ENCODE measurements at places on chromosomes 6 and 20. TPM values are rescaled to one million over a fixed set of nuclear protein-coding genes. Genes with fewer than 3 reads are reported as not detected.
A peak's percentile ranks its signal among the peaks of the same experiment; 100 is the strongest.

DNA sequence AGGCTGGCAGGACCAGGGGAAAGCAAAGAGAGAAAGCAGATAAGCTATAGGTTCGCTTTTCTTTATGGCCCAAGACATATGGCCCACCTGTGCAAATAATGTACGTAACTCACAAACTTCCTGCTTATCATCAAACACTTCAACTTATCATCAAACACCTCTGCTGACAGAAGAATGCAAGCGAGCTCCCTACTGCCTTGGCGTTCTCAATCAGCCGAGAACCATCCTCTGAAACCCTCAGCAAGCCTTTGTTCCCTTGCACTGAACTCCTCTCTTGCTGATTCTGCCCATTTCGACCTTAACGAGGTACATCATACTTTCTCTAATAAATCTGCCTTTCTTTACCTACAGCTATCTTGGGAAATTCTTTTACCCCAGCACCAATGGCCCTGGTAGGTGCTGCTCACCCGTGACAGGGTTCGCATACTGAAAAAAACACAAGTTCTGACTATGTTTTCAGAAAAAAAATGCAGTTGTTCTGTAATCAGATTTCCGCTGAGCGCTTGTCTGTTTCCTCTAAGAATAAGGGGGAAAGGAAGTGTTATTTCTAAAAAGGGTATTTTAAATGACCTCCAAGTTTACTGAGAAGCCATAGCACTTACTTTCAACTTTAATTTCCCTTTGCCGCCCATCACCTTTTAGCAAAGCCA, 28.3 kb downstream of the SERPINB6 start:
- no peak for DNase-seq

RNF39 gene
- not detected for total RNA-seq

DNA sequence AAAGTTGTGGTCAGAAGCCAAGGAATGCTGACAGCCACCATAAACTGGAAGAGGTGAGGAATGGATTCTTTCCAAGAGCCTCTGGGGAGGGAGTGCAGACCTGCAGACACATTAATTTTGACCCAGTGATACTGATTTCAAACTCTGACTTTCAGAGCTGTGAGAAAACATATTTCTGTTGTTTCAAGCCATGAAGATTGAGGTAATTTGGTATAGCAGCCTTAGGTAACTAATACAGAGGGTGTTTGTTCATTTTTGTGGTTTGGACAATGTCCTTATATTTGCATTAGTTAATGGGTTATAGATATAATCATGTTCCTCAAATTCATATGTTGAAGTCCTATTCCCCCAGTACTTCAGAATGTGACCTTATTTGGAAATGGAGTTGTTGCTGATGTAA, 85.4 kb upstream of the GTSF1L start:
- H3K27me3 ChIP-seq, result peaks cover 8% of the 10 kb centered on the region
- no peak for DNase-seq
- H3K4me1 ChIP-seq, result no peaks in the 10 kb centered on the region
- peaks cover 4% of the 10 kb centered on the region for H3K36me3 ChIP-seq
- H3K27ac ChIP-seq, result no peak overlapping the region

DNA sequence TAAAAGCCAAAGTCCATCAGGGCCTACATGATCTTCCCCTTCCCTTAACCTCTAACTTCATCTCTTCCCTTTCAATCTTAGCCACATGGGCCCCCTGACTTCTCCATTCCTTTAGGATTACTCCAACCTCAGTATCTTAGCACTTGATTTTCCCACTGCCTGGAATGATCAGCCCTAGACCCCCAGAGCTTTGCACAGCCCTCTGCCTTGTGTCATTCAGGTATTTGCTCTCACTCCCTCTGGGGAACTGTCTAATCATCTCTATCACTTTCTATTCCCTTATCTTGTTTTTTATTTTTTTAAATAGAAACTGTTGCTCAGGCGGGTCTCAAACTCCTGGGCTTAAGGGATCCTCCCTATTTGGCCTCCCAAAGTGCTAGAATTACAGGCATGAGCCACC, 13.3 kb upstream of the ZNFX1 start:
- H3K36me3 ChIP-seq, result peaks cover 80% of the 10 kb centered on the region
- peak overlapping the region; percentile 56 for H3K27ac ChIP-seq
- H3K4me3 ChIP-seq, result no peak overlapping the region
- H3K27me3 ChIP-seq, result no peaks in the 10 kb centered on the region
- peaks cover 16% of the 10 kb centered on the region for H3K4me1 ChIP-seq

DNA sequence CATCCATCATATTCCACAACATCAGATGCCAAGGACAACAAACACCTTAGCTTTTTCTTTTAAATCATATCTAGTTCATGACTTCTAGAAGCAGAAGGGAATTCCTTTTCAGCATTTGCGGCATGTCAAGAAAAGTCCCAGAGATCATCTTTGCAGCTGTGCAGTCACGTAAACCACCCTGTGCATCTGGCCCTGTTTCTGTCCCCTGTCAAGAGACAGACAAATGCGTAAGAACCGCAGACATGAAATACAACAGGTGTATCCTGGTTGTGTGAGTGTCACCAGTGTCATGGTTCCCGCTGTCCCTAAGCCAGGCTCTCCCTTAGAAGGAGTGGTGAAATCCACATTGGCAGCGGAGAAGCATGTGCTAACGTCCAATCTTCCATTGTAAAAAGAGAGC, 28.1 kb downstream of the LY86 start:
- DNase-seq, result no peak
- H3K27ac ChIP-seq, result peak overlapping the region; percentile 22
- H3K27me3 ChIP-seq, result no peaks in the 10 kb centered on the region
- peaks cover 56% of the 10 kb centered on the region for H3K4me1 ChIP-seq
- peaks cover 28% of the 10 kb centered on the region for H3K36me3 ChIP-seq

- DNase-seq, result no peak
- no peak within 1 kb of the TSS for H3K4me3 ChIP-seq
- peaks cover 42% of the 10 kb centered on the region for H3K27me3 ChIP-seq
Measured at GRCh38 chr20:43189554-43190331, at the start of gene PTPRT. TSS of gene PTPRT (minus strand) at chr20:43189906. CDS start at chr20:43189733, 173 bp downstream.

DNA sequence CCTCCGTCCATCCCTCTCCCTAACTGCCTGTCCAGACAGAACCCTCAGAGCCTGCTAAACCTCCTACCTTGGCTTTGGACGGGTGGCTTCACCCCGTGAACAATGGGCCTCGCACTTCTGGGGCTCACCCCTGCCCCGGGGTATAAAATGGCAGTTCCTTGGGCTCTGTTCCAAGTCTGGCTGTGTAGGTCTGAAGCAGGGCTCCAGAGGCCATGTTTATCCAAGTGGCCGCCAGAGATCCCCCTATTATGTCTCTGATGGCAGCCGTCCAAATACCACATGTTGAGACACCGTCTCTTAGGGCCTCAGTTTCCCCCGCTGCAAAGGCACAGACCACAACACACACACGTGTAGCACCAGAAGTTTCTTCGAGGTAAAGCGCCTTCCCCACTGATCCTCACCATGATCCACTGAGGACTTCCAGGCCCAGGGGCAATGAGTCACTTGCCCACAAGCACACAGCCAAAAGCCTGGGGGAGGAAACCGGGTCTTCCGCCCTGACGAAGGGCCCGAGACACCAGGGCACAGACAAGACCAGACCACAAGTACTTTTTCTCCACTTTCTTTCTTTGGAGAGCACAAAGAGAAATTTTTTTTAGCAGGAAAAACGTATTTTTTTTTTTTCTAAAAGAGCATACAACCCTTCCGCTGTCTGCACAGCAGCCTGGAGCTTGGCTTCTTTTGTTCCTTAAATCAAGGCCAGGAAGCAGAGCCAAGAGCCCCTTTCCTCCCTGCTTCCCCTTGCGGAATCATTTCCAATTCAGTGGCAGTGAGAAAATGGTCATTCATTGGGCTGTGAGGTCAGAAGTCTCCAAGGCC, 11.8 kb downstream of the CPNE5 start:
- H3K36me3 ChIP-seq, result no peaks in the 10 kb centered on the region
- peak overlapping the region; percentile 27 for H3K27ac ChIP-seq
- peak overlapping the region; percentile 44 for H3K4me3 ChIP-seq
- no peak for DNase-seq
- peaks cover 4% of the 10 kb centered on the region for H3K4me1 ChIP-seq
- peaks cover 7% of the 10 kb centered on the region for H3K27me3 ChIP-seq

- H3K4me1 ChIP-seq, result no peaks in the 10 kb centered on the region
- H3K27ac ChIP-seq, result no peak overlapping the region
- no peak for DNase-seq
- H3K4me3 ChIP-seq, result no peak overlapping the region
- H3K36me3 ChIP-seq, result no peaks in the 10 kb centered on the region
Measured at GRCh38 chr6:150269857-150270223, 99.0 kb upstream of the IYD start.

- H3K27me3 ChIP-seq, result no peaks in the 10 kb centered on the region
- H3K36me3 ChIP-seq, result no peaks in the 10 kb centered on the region
- H3K4me3 ChIP-seq, result no peak overlapping the region
- no peak overlapping the region for H3K27ac ChIP-seq
- H3K4me1 ChIP-seq, result no peaks in the 10 kb centered on the region
Measured at GRCh38 chr20:60693496-60694133, 558.4 kb upstream of the CDH4 start.

DNA sequence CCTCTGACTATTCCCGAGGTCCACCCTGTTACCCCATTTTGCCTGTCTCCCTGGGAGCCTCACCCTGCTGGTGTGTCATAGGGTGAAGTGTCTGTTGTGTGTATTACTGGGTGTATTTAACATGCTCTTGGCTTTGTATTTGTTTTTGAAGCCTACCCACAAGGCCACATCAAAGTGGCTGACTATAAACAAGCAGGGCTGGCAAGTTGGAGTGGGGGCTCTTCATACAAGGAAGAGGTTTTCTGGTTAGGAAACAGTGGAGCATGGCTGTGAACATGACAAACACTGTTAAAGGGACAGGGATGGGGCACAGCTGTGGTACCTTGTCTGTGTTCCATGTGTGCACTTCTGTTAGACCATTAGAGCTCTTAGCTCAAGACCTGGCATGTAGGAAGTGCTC, 26.3 kb downstream of the HECA start:
- peaks cover 68% of the 10 kb centered on the region for H3K4me1 ChIP-seq
- H3K27ac ChIP-seq, result peak overlapping the region; percentile 93
- peaks cover 19% of the 10 kb centered on the region for H3K36me3 ChIP-seq
- DNase-seq, result peak; percentile 54

CCHCR1 gene
- total RNA-seq, result 57.7 TPM

DNA sequence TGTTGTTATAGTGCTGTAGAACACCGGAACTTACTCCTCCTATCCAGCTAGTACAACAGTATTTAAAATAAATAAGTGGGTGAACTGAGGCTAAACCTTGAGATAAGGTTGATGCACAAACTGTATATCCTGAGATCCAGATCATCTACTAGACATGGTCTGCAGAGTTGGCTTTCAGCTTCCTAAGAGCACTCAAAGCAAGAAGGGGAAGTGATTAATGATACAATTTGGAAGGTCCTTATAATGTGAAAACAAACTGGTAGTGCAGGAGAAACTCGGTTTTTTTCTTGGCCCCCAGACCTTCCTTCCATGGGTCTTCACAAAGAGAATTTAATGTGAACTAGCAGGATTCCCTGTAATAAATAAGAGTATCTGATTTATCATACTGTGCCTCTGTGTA, 27.4 kb upstream of the RREB1 start:
- no peak overlapping the region for H3K27ac ChIP-seq
- peaks cover 65% of the 10 kb centered on the region for H3K27me3 ChIP-seq
- DNase-seq, result no peak
- H3K4me1 ChIP-seq, result peaks cover 6% of the 10 kb centered on the region
- H3K4me3 ChIP-seq, result no peak overlapping the region

DNA sequence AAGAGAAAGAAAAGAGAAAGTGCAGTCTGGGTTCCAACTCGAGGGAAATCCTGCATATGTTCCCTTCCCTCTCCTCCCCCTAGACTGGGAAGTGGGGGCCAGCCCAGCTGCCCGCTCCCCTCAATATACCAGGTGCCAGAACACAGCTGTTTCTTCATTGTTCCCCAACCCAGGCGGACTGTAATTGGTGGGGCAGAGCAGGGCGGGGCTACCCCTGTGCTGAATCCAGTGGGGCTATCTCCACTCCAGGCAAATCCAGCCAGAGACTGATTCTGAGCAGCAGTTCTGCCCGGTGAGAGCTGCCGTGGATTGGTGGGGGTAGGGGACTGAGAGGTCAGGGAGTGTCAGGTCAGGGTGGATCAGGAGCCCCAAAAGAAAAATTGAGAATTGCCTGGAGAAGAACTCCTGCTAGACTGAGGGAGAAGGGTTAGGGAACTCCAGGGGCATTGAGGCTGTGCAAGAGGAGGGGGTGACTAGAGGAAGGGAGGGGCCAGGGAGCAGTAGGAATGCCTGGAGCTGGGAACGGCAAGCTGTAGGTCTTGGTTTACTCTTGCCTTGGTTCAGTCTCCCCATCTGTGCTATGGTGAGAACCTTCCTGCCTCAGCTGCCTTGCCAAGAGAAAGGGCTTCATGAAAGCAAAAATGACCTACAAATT, at the start of gene MYMX:
Gene MYMX, plus strand, starts transcription at position 250 of the 655 bp plus-strand sequence. CDS start 546 bp downstream, outside the sequence.
- no peak for DNase-seq
- H3K27me3 ChIP-seq, result peaks cover 18% of the 10 kb centered on the region
- H3K36me3 ChIP-seq, result no peaks in the 10 kb centered on the region
- H3K4me1 ChIP-seq, result peaks cover 7% of the 10 kb centered on the region
- no peak within 1 kb of the TSS for H3K4me3 ChIP-seq
- no peak within 1 kb of the TSS for H3K27ac ChIP-seq

DNA sequence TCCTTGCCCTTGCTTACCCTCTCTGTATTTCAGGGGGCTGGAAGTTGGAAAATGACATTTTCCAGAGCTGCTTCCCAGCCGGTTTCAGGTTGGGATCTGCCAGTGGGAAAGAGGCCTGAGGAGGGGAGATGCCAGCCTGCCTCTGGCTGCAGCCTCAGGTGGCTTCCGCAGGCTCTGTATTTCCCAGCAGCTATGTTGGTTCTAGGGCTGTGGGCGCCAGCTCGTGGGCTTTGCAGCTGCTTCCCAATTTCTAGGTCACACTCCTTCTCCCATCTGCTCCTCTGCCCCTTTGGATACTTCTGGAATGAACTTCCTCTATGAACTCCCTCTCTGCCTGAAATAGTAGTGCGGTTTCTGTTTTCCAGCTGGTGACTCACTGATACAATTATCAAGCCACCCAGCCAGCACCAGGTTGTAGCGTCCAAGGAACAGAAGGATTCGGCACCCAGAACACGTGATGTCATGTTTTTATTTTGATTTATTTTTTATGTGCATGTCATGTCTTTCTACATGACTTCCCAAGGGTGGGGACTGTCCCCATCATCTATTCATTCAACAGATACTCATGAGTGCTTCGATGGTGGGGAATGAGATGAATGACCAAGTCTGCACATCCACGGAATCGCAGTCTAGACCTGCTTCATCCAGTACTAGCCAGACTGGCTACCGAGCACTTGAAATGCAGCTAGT, 38.0 kb downstream of the TGM2 start:
- H3K36me3 ChIP-seq, result no peaks in the 10 kb centered on the region
- H3K27me3 ChIP-seq, result peaks cover 2% of the 10 kb centered on the region
- peaks cover 5% of the 10 kb centered on the region for H3K4me1 ChIP-seq

TNFAIP3 gene
- 88.6 TPM for total RNA-seq

DNA sequence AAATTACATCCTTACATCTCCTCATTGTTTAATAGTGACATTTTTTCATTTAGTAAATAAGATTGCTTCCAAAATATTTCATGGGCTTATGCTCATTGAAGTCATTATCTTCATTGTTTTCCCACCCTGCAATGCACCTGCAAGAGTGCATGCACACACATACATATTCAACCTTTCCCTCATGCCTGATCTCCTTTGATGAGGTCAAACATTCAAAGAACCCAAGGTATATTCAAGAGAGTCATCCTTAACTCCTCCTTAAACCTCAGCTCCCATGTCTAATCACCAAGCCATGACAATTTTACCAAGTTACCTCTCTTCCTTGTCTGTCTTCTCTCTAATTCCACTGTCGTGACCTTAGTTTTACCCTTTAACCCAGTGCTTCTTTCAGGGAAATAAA, 56.5 kb downstream of the HIVEP2 start:
- peak overlapping the region; percentile 38 for H3K4me3 ChIP-seq
- peaks cover 62% of the 10 kb centered on the region for H3K4me1 ChIP-seq
- peaks cover 13% of the 10 kb centered on the region for H3K36me3 ChIP-seq
- H3K27ac ChIP-seq, result peak overlapping the region; percentile 56

GRCh38 chr6:108174371-108175175, 8.8 kb downstream of the NR2E1 start:
- peaks cover 97% of the 10 kb centered on the region for H3K27me3 ChIP-seq
- no peak overlapping the region for H3K27ac ChIP-seq
- peak; percentile 69 for DNase-seq
- H3K36me3 ChIP-seq, result no peaks in the 10 kb centered on the region
- no peak overlapping the region for H3K4me3 ChIP-seq
